ENCODE measurements at places on chromosomes 4 and X.
A peak's percentile ranks its signal among the peaks of the same experiment; 100 is the strongest.

GRCh38 chr4:10951306-10951705, 266.7 kb upstream of the CLNK start:
- no peak for DNase-seq

DNA sequence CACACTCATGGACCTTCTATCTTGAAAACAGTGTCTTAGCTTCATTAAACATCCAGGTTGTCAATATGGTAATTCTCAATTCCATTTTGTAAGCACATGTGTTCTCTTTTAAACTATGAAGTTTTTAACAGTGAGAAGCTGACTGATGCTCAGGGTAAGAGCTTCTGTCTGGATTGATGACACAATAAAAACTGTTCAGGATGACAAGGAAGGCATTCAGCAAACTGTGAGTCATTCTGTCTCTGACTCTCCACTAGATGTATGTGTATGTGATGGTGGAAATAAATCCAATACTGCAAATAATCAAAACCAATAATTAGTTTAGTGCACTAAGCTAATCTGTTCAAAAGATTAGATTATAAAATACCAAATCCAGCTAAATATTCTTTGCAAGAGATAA, 115.3 kb upstream of the ARX start:
- no peak for DNase-seq

DNA sequence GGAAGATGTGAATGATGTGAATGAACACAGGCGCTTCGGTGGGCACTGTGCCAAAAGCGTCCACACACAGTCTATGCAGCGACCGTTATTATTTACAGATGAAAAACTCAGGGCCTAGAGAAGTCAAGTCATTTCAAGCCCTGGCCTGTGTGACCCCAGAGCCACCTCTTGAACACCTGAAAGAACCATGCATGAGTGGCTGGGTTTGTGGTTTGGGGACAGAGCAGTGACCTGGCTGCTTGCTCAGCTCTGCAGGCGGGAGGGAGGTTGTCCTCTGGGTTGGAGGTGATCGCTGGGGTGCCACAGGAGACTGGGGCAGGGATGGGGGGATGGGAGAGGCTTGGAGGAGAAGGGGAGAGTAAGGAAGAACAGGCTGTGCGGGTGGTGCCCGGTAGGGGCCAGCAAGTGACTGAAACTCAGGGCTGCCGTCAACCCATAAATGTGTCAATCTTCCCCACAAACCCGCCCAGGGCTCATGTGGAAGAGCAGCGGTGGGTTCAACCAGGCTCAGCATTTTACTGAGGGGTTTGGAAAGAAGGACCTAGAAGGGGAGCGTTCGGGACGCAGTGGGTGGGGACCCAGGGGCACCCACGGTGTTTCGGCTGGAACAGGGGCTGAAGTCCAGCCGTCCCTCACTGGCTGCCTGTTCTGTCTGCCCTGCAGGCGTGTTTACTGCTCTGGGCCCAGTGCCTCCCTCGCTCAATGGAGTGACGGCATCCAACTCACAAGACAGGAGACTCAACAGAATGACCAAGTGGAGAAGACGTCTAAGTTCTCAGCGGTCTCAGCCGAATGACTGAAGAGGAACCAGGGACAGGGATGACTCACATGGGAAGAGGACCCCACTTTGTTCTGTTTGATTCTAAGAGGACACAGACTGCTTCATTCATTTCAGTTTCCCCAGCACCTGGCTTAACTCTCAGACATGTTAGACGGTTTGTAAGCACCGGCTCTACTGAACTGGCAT, 167.8 kb downstream of the AFAP1 start:
- no peak for DNase-seq

DNA sequence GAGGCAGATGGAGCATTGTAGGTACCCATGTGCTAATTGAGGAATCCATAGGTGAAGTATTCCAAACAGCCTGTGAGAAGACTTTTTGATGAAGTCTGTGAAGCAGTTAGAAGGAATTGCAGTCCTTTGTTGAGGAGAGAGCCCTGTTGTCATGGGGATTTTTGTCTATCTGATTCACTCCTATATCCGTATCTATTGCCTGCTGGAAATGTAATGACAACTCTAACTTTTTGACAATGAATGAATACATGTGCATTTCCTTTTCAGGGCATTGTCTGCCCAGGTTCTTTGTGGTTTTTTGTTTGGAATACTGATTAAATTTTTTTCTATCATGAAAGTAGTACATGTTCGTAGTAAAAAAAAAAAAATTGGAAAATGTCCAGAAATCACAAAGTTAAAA, 31.1 kb downstream of the STK32B start:
- DNase-seq: no peak

DNA sequence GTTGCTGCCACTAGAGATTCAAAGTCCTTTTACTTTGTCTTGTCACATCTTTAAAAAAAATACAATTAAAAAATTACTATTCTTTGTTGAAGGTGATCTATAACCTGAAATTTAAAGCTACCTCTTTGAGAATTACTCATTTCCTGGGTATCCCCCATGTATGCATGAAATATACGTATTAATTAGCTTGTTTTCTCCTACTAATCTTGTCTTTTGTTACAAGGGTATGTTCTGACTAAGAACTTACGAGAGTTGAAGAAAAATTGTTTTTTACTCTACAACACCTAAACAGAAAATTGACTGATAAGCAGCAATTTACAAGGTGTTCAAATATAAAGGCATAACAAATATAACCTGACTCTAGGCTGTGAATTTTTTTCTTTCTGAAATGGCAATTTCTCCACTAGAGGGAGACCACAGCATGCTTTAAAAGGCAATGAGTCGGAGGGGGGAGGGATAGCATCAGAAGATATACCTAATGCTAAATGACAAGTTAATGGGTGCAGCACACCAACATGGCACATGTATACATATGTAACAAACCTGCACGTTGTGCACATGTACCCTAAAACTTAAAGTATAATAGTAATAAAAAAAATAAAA, 249.6 kb downstream of the OPHN1 start:
- peak; percentile 4 for DNase-seq

DNA sequence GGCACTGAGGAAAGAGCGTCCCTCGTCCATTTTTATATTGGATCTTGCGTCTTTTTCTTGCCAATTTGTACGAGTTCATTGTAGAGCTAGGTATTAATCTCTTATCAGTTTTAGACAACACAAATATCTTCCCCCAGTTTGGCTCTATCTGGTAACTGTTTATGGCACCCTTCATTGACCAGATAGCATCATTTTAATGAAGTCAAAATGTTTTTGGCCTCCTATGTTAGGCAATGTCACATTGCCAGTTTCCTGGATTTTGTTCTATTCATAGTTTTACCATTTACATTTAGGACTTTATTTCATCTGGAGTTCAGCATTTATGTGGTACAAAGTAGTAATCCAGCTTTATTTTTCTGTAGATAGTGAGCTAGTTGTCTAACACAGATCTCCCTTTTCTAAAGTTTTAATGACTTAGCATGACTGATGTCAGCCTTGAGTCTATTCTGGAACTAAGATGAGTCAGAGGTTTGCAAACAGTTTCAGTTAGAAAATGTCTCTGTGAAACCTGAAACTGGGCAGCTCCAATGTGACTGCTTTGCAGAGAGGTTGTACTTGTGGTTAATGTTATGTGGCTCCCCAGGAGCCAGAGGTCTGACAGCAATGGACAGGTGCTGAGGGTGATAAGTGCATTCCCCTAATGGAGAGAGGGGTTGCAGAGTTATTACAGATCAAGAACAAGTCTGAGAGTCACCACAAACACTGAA, 5.3 kb upstream of the STBD1 start:
- DNase-seq: peak; percentile 69

DNA sequence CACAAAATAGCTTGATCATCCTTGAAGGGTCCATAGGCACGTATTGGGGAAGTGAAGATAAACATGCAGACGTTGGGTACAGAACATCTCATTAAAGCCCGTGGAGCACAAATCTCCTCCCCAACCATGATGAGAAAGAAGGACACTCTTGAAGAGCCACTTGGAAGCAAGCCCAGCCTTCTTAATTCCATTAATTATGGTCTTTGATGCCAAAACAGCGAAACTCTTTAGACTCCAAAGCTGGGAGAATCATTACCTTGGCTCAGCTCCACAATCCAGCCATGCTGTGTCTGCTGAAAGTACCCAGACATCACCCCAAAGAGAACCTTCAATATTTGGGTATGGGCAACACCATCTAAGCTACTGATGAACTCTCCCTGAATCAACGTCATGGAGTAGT, 169.0 kb upstream of the MBNL3 start:
- DNase-seq: no peak
